Stimulated activated memory B cell treated with anti-CD40 and anti-IgM and Interleukin-4, amounts not matched to agents 10 μg/mL and 1 μg/mL and 100 μg/mL, for 72 hours (primary cell): ENCODE measurements at places on chromosomes 4 and X.
A peak's percentile ranks its signal among the peaks of the same experiment; 100 is the strongest.

GRCh38 chrX:1598876-1599790, 7.7 kb downstream of the AKAP17A start:
- ATAC-seq, result no peak

- ATAC-seq, result no peak
Measured at GRCh38 chr4:142648378-142648777, 197.7 kb downstream of the INPP4B start.

GRCh38 chr4:79225360-79225759, 100.5 kb downstream of the NAA11 start:
- ATAC-seq, result no peak

DNA sequence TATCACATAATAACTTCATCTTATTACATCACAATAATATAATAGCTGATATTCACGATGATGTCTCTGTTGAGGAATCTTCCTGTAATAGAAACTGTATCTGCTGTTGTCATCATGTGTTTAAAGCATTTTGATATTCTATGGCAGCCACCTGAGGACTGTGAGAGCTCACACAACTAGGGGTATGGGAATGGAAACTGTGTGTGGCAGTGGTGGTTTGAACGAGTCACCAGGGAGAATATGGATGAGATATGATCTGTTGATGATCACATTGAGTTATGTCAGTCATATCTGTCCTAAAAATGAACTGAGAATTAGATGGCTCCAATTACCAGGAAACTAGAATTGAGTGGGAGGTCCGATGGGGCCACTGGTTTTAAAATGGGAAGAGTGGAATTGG, 169.6 kb downstream of the MID1IP1 start:
- ATAC-seq, result no peak

GRCh38 chr4:3248811-3249661, at the start of gene MSANTD1:
MSANTD1 (plus strand) TSS chr4:3249159; CDS start chr4:3249223, 64 bp downstream.
- no peak for ATAC-seq

- ATAC-seq, result no peak
Measured at GRCh38 chr4:142101401-142101800, 465.0 kb downstream of the IL15 start.

DNA sequence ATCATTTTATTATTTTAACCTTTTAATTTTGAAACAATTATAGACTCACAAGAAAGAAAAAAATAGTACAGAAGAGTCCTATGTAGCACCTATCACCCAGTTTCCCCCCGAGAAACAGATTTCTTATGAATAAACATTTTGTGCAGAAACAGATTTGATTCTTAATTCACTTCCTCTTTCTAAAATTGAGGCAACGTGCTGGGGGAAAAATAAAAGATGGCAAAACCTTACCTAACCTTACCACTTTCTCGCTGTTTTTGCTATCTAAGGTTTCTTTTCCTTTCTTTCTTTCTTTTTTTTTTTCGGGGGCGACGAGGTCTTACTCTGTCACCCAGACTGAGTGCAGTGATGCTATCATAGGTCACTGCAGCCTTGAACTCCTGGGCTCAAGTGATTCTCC, 4.3 kb upstream of the CLNK start:
- ATAC-seq, result no peak

GRCh38 chrX:2514131-2514530, 13.4 kb upstream of the DHRSX start:
- peak; percentile 47 for ATAC-seq
